Melanocyte of skin (primary cell): ENCODE measurements at places on chromosomes 7 and 10. TPM values are rescaled to one million over a fixed set of nuclear protein-coding genes. Genes with fewer than 3 reads are reported as not detected.

The NME8 gene
- total RNA-seq: not detected in 2 replicates

The HOXA11 gene
- total RNA-seq: under 0.01 and 2.0 TPM in 2 replicates

The MPP7 gene
- total RNA-seq: 0.31 and 0.33 TPM in 2 replicates

The EPO gene
- total RNA-seq: not detected in 2 replicates

The CLEC2L gene
- total RNA-seq: not detected in 2 replicates

The EGFR gene
- total RNA-seq: 2.8 and 5.5 TPM in 2 replicates

The AGAP4 gene
- total RNA-seq: 4.1 and 6.2 TPM in 2 replicates

The GNG11 gene
- 29.3 and 36.2 TPM in 2 replicates for total RNA-seq

The SMO gene
- 16.5 and 24.0 TPM in 2 replicates for total RNA-seq

The BTBD16 gene
- not detected in 2 replicates for total RNA-seq

The ZCWPW1 gene
- total RNA-seq: 2.9 and 3.1 TPM in 2 replicates

The PNLIPRP1 gene
- not detected in 2 replicates for total RNA-seq

The GSAP gene
- 6.3 and 7.6 TPM in 2 replicates for total RNA-seq

The MBL2 gene
- total RNA-seq: under 0.01 TPM in 1 of 2 replicates, not detected in the other

The PNLIPRP3 gene
- 0.67 and 0.77 TPM in 2 replicates for total RNA-seq

The KCNIP2 gene
- total RNA-seq: 2.0 and 2.8 TPM in 2 replicates

The NKX2-3 gene
- total RNA-seq: not detected in 2 replicates

The TMEM196 gene
- total RNA-seq: not detected in 2 replicates

The DENND2A gene
- 11.3 and 13.8 TPM in 2 replicates for total RNA-seq

The RAB19 gene
- total RNA-seq: not detected in 2 replicates

The CAMK1D gene
- total RNA-seq: 0.33 and 0.62 TPM in 2 replicates

The ZMIZ1 gene
- total RNA-seq: 16.2 and 17.4 TPM in 2 replicates

The REEP3 gene
- 36.8 and 69.1 TPM in 2 replicates for total RNA-seq
